ENCODE measurements at places on chromosomes 2 and 18.

DNA sequence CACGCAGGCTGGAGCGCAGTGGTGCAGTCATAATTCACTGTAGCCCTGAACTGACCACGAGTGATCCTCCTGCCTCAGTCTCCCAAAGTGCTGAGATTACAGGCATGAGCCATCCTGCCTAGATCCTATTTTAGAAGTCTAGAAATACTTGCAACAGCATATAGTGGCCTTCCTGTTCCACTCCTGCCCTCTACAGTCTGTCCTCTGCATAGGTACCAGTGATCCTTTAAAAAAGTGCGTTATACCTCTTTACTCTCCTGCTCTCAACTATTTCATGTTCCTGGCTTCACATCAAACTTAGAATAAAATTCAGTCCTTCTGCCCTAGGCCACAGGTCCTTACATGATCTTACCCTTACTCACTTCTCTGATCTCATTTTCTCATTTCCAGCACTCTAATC lies 6.0 kb downstream of the COMMD1 start:
- no peak for DNase-seq

- DNase-seq, result no peak
Measured at GRCh38 chr2:206241736-206242135, 32.7 kb upstream of the ZDBF2 start.

DNA sequence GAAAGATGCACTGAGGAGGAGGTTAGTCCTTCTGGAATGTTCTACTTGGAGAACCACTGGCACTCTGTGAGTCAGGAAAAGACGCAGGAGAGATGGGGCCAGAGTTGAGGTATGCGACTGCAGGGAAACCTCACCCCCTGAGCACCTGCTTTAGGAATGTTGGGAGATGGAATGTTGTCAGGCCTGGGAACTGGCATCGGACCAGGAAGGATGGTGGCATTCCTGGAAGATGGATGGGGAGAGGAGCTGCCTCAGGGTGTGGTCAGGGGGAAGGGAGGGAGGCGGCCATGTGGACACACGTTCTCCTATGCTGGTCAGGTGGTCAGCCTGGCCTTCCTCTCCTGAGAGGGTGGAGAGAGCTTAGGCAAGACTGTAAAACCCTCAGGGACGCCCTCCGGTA lies 146.3 kb downstream of the CELF4 start:
- no peak for DNase-seq

GRCh38 chr2:180694445-180695421 lies 285.7 kb upstream of the UBE2E3 start:
- DNase-seq, result no peak

- DNase-seq, result peak; percentile 47
Measured at GRCh38 chr2:86078774-86079545, 26.7 kb downstream of the POLR1A start.

GRCh38 chr2:179031731-179032408 lies 18.1 kb downstream of the CCDC141 start:
- no peak for DNase-seq

DNA sequence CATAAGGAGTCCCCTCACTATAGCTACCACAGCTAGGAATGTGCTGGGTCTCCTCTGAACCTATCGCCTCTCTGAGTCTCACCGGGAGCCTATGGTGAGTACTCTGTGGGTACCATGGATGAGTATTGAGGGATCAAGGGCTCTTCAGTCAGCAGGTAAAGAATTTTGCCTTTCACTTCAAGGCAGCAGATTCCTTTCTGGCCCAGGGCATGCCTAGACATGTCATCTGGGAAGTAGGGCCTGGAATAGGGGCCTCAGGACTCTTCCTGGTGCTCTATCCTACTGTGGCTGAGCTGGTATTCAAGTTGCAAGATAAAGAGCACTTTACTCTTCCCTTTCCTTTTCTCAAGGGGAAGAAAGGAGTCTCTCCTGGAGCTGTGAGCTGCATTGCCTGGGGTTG lies 85.6 kb upstream of the LHCGR start:
- no peak for DNase-seq

DNA sequence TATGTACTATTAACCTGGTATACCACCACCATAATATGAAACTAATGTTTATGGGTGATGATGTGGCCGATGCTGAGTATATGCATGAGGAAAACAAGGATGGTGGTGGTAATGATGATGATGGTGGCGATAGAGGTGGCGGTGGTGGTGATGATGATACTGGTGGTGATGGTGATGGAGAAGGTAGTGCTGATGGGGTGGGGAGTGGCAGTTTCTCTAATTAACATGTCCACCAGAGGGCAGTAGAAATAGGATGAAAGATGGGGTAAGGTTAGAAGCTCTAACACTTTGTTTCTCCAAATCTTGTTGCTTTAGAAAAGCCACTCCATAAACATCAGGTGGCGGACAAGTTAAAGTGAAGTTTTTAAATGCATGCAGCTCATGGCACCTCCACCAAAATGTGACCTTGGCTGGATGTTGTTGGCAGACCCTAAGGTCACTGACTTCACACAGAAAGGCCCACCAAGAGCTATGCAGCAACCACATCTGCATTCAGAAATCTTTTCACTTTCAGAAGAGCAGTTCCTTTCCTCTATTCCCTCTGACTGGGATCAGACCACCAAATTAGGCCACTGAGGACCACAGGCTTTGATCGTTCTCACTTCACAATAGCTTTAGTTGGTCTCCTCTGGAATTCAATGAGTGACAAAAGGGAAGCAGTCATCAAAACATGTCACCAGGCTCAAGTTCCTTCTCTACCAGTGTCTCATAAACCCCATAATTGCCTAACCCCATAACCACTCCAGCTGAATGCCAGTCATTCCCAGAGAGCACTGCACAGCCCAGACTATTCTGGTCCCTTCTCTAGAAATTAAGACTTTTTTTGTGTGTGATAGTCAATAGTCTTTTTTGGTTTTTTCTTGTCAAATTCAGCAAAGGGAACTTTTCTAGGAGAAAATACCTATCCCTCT lies 7.5 kb upstream of the BCL11A start:
- DNase-seq, result no peak

- no peak for DNase-seq
Measured at GRCh38 chr2:206557321-206557720, 85.0 kb upstream of the FAM237A start.

DNA sequence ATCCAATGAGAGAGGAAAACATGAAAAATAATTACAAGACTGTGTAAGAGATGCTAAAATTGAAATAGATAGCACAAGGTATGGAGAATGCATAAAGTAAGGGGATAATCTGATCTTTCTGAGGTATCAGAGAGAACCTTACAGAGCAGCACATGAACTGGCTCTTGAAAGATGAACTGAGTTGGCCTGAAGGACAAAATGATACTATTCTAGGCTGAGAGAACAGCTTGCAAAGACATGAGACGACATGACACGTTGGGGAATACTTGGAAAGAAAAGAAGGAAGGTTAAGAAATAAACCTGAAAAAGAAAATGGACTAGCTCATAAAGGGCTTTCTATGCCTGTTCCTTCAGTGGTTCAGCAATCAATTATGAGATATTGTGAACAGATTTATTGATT lies 152.7 kb upstream of the MYO3B start:
- no peak for DNase-seq

DNA sequence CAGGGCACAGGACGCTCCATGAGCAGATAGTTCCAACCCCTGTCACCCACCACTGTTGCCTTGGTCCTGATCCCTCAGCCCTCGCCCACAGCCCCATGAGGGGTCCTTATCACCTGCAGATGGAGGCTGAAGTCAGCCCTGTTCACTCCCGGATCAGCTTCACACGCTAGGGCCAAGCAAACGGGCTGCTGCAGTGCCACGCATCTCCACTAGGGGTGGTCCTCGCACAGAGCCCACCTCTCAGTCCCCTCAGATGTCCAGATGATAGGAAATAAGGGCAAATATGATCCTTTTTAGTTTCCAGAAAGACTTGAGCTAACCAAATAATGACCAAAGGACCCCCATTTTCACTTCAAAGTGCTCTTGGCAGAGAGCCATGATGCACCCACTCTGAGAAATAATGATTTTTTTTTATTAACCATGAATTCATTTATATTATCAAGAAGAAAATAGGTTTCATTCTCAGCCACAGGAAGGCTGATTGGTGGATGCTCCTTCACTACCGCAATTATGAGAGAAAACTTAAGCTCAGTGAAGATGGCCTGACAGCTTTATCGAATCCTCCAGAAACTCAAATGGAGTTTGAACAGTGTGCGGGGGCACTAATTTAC lies 71.9 kb upstream of the KLHL29 start:
- DNase-seq, result no peak

DNA sequence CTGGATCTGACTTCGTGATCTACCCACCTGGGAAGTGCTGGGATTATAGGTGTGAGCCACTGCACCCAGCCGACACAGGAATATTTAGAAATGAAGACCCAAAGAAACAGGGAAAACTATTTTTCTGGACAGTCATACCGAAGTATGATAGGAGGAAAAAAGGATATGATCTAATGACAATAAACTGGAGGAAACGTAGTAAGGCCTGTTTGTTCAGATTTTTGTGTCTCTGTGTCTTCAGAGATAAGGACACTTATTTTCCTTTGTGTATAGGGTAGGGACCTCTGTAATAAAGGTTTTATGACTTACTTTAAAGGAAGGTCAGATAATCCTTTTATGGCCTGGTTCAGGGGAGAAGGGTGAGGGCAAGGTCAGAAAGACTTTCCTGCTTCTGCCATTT lies 55.9 kb downstream of the GTF2A1L start:
- no peak for DNase-seq

- DNase-seq, result no peak
Measured at GRCh38 chr2:157246765-157247407, 10.6 kb upstream of the GALNT5 start.

DNA sequence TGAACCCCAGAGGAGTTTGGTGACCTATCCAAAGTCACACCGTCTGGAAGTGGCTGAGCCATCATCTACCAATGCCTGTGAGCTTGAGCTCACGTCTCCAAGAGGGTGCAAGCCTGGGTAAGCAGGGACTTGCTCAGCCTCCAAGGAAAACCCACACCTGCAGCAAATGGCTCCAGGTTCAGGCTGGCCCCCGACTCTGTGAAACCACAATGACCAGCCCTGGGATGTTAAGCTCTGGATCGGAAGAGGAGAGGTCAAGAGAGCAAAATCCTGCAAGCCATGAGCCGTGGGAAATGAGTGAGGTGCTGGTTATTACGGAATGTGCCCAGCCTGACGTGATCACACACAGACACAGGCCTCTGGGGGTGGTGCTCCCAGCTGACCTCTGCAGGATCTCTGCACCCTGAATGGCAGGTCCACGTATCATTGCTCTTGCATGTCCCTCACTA lies 94.1 kb upstream of the OTOS start:
- no peak for DNase-seq

DNA sequence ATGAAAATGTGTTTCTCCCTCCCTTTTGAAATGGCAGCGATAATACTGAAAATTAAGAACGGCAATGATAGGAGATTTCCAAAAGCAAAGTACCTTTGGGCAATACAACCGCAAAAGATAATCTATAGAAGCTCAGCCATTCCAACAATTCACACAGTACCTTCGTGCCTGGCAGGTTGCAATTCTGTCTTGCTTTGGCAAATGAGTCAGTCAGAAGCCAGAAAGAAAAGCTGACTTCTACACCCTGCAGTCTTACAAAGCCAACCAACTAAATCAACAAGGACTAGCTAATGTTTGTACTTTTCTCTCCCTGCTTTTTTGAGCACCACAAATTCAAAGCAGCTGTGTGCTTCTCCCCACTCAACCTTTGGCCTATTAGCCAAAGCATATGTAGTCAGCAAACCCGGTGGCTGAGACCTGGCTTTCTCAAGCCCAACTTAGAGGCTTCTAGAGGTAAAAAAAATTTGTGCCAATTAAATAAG lies 25.7 kb upstream of the ID2 start:
- no peak for DNase-seq

DNA sequence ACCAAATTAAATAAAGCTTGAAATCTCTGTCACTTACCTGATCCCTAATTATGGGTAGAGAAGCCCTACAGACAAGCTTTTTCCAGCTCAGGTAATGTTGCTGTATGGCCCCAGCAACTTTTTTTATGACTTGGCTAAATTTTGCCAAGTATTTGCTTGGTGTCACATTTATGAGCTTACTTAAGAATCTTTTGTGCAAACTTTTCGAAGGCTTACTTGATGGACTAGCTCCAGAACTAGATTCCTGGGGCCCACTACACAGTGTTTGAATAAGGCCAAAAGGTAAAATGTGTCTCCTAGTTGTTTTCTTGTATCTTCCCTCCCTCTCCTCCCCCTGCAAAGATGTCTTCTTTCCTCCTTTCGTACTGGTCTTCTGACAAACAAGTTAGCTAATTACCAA lies 257.9 kb downstream of the OSR1 start:
- no peak for DNase-seq

GRCh38 chr2:177783091-177783490 lies 289.5 kb downstream of the PDE11A start:
- no peak for DNase-seq

GRCh38 chr2:227415538-227416424 lies 28.0 kb upstream of the SCYGR1 start:
- DNase-seq, result peak; percentile 55

DNA sequence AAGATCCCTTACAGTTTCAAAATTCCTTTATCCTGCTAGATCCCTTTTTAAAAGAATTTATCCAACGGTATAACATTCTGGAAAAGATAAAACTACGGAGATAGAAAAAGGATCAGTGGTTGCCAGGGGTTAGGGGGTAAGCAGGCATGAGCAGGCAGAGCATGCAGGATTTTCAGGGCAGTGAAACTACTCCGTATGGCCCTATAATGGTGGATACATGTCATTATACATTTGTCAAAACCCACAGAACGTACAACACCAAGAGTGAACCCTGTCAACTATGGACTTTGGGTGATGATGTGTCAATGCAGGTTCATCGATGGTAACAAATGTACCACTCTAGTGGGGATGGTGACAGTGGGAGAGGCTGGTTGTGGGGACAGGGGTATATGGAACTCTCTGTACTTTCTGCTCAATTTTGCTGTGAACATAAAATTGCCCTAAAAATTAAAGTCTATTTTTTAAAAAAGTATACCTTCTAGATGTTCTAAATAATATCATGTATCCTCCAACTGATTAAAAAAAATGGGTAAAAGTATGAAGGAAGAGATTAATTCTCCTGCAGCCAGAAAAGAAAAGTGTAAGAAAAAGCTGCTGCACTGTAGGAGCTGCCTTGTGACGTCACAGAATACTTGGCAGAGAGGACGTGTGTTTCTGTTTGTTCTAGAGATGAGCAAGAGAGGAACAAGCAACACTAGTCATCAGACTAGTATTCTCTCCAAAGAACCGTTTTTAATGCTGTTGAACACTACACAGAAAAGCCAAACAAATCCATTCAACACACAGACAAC lies 23.6 kb downstream of the ANKRD44 start:
- DNase-seq, result peak; percentile 86

DNA sequence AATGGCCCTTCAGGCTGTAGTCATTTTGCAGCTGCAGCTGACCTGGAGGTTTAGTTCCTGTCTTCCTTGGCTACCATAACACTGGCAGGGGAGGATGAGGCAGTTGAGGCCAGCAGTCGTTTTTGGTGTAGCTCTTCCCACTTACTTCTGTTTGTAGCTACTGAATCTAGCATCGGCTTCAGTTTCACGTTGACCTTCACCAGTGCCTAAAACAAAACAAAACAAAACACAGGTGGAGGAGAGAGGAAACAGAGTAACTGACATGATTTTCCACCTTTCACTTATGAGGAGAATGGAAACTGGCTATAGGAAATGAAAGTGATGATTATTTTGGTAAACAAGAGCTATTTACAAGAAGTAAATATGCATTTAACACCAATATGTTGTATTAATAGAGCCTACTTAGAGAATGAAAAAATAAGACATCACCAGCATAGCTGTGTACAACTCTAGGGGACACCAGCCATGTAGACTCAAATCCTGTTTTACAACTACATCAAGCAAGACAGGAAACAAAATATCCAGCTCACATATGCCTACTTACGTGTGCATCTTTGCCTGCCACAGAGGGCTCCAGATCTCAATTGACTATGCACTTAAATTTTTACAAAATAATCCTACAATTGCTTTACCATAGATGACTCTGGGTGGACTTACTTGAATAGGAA lies 236.9 kb downstream of the AGPS start:
- no peak for DNase-seq

Data from astrocyte of the cerebellum (primary cell).